CD4-positive, alpha-beta T cell (primary cell): ENCODE measurements at places on chromosomes 2 and 18. TPM values are rescaled to one million over a fixed set of nuclear protein-coding genes. Genes with fewer than 3 reads are reported as not detected.

Gene NEU2
- not detected for total RNA-seq

GRCh38 chr18:71832946-71833617, 711.1 kb downstream of the CBLN2 start:
- H3K27me3 ChIP-seq: no peaks in the 10 kb centered on the region
- no peak for DNase-seq
- H3K27ac ChIP-seq: no peak overlapping the region
- no peaks in the 10 kb centered on the region for H3K36me3 ChIP-seq

GRCh38 chr2:68828887-68829708, 42.1 kb downstream of the BMP10 start:
- no peaks in the 10 kb centered on the region for H3K27me3 ChIP-seq
- peak; percentile 88 for DNase-seq
- no peak overlapping the region for H3K4me3 ChIP-seq
- H3K36me3 ChIP-seq: peaks cover 32% of the 10 kb centered on the region

- H3K27ac ChIP-seq: peak overlapping the region; percentile 91
- H3K36me3 ChIP-seq: peaks cover 32% of the 10 kb centered on the region
- H3K4me1 ChIP-seq: peaks cover 47% of the 10 kb centered on the region
- peak overlapping the region; percentile 69 for H3K4me3 ChIP-seq
These were observed 3.9 kb downstream of the WIPF1 start for GRCh38 chr2:174593574-174594203.

DNA sequence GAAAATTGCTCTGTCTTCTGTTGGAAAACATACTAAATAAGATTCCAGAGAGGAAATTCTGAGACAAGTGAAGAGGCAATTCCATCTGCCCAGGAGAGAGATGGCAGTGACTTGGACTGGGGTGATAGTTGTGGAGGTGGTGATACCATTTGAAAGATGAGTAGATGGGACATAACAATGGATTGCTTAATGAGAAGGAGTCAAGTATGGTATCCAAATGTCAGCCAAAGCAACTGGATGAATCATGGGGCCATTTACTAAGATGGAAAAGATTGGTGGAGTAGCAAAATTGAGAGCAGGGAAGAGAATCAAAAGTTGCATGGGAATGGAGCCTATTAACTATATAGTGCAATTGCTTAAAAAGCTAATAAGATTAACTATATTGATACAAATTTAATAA, 222.1 kb downstream of the ETAA1 start:
- no peak for DNase-seq
- H3K27ac ChIP-seq: no peak overlapping the region
- H3K27me3 ChIP-seq: no peaks in the 10 kb centered on the region
- H3K4me3 ChIP-seq: no peak overlapping the region
- H3K36me3 ChIP-seq: no peaks in the 10 kb centered on the region

DNA sequence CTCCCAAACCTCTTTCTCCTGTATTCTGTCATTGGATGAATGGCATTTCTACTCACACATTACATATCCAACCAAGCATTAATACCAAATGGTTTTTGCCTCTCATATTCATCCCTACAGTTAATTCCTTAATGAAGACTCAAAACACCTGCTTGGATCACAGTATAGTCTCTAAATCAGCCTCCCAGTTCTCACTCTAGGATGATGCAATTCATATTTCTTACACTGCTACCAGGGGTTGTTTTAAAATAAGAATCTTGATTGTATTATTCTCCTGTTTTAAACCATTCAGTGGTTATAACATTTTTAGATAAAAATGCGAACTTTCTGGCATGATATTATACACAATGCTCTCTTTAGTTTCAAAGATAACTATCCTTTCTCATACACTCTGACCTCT, 281.4 kb upstream of the ZEB2 start:
- no peak for DNase-seq
- H3K27ac ChIP-seq: no peak overlapping the region
- no peaks in the 10 kb centered on the region for H3K4me1 ChIP-seq
- H3K27me3 ChIP-seq: no peaks in the 10 kb centered on the region
- no peak overlapping the region for H3K4me3 ChIP-seq

GRCh38 chr2:29530281-29530680, 391.1 kb downstream of the ALK start:
- H3K4me1 ChIP-seq: no peaks in the 10 kb centered on the region
- no peaks in the 10 kb centered on the region for H3K27me3 ChIP-seq
- no peak for DNase-seq
- no peak overlapping the region for H3K27ac ChIP-seq

DNA sequence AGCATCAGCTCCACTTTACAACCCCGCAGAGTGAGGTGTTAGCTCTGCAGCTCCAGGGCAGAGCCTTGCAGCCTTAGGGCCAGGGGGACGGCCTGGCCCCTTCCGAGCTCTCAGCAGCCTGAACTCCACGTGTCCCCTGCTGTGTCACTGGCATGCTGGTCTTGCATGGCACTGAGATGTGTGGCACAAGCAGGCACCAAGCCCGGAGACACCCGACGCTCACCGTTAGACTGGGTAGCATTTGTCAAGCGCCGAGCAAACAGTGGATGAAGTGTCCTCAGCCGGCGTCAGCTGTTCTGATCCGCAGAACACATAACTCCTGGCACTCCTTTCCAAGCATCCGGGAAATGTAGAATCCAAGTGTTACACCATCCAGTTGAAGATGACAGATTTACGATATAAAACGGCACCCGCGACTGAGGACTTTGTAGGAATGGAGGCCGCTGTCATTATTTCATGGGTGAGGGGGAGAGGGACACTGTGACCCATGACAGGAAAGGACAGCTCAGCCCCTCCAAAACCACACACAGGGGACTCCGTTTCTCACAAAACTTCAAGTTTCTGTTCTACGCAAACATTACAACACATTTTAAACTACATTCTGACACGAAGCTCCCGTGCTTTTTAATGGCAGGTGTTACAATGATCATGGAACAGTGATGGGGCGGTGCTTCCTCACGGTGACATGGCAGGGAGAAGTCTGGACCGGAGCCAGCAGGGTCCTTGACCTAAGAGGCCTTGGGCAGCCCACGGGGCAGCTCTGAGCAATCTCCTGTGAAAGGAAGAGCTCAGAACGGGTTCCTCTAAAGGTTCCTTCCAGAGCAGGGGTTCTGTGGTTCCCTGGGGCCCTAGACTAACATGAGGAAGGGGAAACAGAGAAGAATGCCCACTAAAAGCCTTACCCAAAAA, 89.4 kb downstream of the HDAC4 start:
- H3K4me1 ChIP-seq: peaks cover 14% of the 10 kb centered on the region
- no peak overlapping the region for H3K4me3 ChIP-seq
- no peak overlapping the region for H3K27ac ChIP-seq
- no peak for DNase-seq
